Omental fat pad (tissue), 4 donors: ENCODE measurements at places on chromosomes 13 and 19.

GRCh38 chr19:38378866-38379265 is 4.5 kb downstream of the PSMD8 start:
- DNase-seq: no peak

DNA sequence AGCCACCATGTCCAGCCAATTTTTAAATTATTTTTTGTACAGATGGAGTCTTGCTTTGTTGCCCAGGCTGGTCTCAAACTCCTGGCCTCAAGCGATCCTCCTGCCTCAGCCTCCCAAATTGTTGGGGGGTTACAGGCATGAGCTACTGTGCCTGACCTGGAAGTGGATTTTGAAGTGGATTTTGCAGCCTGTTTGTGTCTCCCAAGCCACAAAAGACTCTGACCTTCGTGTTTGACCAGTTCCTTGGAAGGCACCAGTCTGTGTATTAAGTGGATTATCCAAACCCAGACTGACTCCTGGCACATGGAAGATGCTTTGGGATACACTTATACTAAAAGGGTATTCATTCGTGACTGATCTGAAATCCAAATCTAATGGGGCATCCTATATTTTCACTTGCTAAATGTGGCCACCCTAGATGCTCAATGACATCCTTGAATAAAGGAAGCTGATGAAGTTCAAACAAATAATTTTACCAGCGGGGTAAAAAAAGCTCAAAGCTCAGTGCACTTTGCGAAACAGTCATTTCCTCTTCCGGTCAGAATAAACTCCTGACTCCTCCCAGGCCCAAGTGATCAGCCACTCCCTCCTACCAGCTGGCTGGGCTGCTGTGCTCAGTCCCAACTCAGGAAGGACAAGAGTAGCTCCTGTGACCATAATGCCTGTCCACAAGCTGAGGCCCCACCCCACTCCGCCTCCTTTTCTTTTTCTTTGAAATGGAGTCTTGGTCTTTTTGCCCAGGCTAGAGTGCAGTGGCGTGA is 32.6 kb upstream of the GATAD2A start:
- DNase-seq: no peak

DNA sequence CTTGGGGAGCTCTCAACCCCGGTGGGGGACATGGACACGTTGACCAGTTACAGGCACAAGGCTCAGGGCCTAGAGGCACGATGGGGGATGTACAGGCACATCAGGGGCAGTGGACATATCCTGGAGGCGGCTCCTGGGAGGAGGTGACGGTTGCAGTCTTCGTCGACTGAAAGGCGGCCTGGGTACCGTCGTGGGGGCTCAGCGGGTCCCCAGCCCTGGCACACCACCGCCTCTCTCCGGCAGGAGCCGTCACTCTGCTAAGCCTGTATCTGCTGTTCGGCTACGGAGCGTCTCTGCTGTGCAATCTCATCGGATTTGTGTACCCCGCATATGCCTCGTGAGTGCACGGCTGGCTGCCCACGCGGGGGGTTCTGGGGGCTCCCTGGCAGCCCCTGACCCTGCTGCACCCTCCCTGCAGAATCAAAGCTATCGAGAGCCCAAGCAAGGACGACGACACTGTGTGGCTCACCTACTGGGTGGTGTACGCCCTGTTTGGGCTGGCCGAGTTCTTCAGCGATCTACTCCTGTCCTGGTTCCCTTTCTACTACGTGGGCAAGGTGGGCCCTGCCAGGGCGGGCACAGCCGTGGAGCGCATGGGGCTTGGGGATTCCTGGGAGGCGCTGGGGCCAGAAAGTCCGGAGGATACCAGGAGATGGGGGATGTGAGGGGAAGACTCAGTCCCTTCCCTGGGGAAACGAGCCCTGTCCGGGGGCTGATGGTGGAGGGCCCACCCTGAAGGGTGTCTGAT is 4.2 kb downstream of the REEP6 start:
- no peak for DNase-seq

DNA sequence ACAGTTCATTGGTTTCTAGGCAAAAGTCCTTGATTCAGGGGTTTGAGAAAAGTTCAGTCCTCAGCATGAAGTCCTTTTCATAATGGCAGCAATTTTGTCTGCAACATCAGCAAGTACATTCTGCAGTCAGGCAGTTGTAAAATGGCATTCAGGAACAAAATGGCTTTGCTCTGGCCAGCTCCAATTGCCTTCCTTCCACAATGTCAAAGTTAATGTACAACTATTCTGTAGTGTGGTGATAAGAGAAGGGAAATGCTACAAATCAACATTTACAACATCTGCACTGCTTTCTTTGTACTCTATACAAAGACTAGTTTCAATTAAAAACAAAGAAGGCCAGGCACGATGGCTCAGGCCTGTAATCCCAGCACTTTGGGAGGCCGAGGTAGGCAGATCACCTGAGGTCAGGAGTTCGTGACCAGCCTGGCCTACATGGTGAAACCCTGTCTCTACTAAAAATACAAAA is 1.8 kb upstream of the NEK3 start:
- no peak for DNase-seq

DNA sequence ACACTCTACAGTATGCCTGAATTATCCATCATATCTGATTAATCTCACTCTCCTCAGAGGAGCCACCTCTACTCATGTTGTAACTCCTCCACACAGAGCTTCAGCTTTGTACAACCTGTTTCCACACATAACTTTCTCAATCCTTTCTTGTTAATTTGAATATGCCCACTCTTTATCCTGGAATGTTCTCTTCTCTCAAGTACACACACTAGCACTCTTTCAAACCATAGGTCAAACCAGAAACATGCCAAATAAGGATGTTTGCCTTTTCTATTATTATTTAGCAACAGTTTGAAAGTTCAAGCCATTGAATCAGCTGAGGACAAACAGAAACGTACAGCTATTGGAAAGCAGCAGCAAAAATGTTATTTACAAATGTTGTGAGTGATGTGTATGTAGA is 110.3 kb downstream of the MIPEP start:
- no peak for DNase-seq

- DNase-seq: no peak
Observed at GRCh38 chr13:23941211-23941610, 43.9 kb upstream of the C1QTNF9B start.

- DNase-seq: no peak
Observed at GRCh38 chr13:104017317-104017716, 951.1 kb upstream of the SLC10A2 start.

DNA sequence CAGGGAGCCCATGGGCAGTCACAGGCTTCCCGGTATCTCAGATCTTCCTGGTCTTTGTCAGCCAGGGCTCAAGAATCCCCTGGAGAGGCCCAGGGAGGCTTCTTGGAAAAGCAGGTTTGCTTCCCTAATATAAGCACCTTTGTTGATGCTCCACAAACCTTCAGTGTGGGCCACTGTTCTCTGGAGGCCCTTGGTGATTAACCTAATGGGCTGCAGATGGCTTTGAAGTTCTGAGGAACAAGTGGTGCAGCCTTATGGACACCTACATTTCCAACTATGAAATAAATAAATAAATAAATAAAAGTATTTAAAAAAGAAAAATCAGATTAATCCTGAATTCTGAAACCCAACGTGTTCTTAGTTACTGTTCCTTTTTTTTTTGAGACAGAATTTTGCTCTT is at the start of gene BSPH1:
Gene BSPH1, minus strand, starts transcription at position 101 of the 400 bp plus-strand sequence. Its CDS starts 89 bp downstream, at position 12.
- no peak for DNase-seq

GRCh38 chr13:60509601-60510386 is 112.8 kb downstream of the TDRD3 start:
- no peak for DNase-seq

DNA sequence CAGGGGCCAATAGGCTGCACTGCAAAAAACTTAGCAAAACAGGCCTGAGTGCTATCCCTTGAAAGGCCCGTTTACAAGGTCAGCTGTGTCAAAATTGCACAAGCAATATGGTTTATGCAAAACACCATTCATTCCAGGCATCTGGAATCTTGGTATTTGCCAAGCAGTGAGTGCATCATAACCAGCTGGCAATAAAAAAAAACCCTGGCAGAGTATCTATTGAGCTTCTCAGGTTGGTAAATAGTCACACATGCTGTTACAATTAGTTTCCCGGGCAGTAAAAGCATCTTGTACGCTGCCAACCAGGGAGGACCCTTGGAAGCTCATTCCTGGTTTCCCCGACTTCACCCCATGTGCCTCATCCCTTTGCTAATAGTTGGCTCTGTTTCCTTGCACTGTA is 21.3 kb downstream of the ZNF77 start:
- no peak for DNase-seq

DNA sequence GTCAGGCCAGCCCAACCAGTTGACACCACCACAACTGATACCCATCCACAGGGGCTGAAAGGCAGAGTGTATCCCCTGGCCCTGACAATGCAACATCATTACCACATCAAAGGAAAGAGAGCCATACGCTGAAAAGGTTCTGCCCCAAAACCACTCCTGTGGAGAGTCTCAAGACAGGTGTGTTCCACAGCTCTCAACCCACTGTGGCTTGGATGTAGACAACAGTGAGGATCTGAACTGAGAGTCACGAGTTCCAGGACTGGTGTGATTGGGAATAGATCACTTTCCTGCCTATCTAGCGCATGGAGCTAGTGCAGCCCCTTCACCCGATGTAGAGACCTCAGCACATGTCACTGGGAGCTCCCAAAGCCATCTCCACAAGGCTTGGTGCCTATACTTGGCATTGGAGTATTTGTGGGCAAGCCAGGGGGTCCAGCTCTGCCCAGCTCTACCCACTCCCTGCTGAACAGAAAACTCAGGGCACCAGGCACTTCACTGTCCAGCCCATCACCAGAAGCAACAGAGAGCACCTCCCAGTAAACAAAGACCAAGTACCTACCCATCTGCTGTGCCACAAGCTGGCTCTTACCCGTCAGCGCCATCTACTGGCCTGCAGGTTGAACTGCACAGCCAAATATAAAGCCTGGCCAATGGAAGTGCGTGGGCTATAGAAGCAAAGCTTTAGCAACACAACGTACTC is 579.5 kb downstream of the UQCRFS1 start:
- DNase-seq: no peak

- DNase-seq: no peak
Observed at GRCh38 chr13:91426913-91427312, 28.5 kb downstream of the GPC5 start.

DNA sequence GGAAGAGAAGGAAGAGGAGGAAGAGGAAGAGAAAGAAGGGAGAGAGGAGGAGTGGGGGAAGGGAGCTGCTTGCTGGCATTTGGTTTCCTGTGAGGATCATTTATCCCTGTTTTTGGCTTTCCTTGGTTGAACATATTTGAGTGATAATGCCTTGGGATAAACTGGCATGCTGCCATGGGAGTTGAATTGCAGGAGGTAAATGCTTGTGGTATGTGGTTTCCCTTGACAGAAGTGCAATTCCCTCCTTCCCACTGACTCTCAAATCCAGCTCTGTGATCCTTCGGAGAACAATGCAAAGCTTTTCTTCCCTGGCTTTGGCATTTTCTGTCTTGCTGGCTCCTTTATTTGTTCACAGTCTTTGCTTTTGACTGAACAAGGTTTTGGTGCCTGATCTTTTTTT is 27.2 kb upstream of the CBY2 start:
- DNase-seq: no peak

DNA sequence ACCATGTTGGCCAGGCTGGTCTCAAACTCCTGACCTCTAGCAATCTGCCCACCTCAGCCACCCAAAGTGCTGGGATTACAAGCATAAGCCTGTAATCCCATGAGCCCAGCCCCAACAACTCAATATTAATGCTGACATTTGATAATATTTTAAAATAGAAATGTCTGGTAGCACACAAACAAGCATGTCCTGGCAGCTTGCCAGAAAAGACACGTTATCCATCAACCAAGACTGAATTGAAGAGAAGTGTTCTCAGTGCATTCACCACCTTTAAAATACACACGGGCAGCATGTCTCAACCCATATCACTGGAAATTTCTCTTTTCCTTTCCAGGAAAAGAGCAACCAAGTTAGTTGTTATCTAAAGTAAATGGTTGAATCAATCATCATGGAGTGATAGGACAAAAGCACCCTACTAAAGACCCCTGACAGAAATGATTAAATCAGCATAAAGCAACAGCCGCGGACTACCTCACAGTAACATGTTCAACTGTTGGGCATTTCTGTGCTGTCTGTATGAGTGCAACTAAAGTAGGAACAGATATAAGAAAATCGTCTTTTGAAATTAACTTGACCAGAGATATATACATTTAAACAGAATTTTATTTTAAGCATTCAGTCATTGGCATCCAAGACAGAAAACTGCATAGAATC is 25.0 kb downstream of the LHFPL6 start:
- DNase-seq: no peak

- no peak for DNase-seq
Observed at GRCh38 chr19:40585241-40585981, 8.7 kb downstream of the SHKBP1 start.

- DNase-seq: no peak
Observed at GRCh38 chr19:5877882-5878281, 7.5 kb upstream of the FUT5 start.

DNA sequence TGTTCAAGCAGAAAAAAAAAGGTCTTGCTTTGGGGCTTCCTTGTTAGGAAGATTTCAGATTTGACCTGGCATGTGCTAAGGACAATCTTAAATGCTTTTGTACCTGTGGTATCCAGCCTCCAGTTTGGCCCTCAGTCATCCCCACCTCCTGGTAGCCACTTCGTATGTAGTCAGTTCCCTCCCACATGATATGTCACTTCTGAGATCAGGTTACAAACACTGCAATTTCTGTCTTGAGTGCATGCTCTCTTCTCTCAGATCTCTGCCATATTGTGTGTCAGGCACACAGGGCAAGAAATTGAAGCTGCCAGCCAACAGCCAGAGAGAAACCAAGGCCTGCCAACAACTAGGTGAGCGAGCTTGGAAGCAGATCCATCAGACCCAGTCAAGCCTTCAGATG is 60.3 kb upstream of the STARD13 start:
- no peak for DNase-seq

GRCh38 chr19:1752009-1752756 is 1.1 kb upstream of the ONECUT3 start:
- DNase-seq: no peak

DNA sequence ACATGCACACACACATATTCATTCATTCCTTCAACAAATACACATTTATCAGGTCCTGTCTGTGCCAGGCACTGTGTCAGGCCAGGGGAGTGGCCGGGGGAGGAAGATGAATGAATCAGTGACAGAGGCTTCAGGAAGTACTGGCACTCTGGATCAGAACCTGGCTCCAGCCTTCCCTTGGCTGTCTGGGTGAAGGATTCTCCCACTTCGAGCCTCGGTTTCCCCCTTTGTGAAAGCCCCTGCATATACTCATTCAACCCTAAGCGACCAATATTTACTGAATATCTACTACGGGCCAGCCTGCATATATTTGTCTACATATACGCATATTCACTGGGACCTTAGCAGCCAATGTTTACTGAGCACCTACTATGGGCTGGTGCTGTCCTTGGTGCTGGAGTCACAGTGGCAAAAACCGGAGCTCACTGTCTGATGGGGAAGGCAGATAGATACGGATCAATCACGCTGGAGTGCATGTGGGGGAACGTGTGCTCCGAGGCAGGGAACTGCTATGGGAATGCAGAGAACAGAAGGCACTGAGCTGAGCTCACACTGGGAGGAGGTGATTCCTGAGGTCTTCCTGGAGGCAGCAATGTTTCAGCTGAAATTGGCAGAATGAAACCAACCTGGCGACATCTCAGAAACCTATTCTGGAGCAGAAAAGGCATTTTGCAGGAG is 636 bp upstream of the ZNF579 start:
- DNase-seq: no peak

GRCh38 chr13:102935896-102936321 is 90.1 kb downstream of the ERCC5 start:
- DNase-seq: no peak
